ENCODE measurements at places on chromosomes 7 and 10.

- no peak for DNase-seq
Observed at GRCh38 chr10:127798111-127798510, 61.1 kb downstream of the FOXI2 start.

GRCh38 chr7:36338256-36338655 lies 51.4 kb upstream of the ANLN start:
- no peak for DNase-seq

GRCh38 chr10:11329062-11329673 lies 282.3 kb downstream of the USP6NL start:
- no peak for DNase-seq

GRCh38 chr7:150829426-150829825 lies 22.9 kb upstream of the AOC1 start:
- DNase-seq = no peak

DNA sequence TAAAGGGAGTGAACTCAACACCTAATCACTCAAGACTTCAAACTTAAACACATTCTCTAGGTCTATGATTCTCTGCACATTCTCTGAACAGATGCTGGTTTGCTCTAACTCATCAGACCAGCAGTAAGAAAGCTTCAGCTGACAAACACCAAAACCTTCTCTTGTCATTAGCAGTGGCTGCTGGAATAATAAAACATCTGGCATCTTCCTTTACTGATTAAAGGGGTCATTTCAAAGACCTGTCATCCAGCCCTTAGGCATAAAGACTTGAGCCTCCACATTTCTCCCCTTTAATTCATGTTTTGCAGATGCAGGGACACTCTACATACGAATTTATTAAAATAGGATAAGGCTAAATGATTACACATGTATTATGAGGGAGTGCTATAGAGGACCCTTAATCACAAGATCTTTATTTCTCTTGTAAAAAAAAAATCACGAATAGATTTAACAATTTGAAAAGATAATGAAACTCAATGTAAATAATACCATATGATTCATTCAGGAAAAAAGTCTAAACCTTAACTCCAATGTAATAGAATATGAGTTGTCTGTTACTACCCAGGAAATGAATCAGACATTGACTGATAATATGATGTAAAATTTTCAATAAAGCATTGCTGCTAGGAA lies 152.4 kb upstream of the GNAI1 start:
- DNase-seq = no peak

GRCh38 chr10:33137356-33138005 lies 179.5 kb upstream of the ITGB1 start:
- DNase-seq = no peak

- DNase-seq = no peak
Observed at GRCh38 chr7:127771707-127772106, 119.7 kb downstream of the SND1 start.

- no peak for DNase-seq
Observed at GRCh38 chr10:121131014-121131413, 279.9 kb downstream of the WDR11 start.

- DNase-seq = no peak
Observed at GRCh38 chr7:98276241-98276761, 5.2 kb upstream of the BRI3 start.

DNA sequence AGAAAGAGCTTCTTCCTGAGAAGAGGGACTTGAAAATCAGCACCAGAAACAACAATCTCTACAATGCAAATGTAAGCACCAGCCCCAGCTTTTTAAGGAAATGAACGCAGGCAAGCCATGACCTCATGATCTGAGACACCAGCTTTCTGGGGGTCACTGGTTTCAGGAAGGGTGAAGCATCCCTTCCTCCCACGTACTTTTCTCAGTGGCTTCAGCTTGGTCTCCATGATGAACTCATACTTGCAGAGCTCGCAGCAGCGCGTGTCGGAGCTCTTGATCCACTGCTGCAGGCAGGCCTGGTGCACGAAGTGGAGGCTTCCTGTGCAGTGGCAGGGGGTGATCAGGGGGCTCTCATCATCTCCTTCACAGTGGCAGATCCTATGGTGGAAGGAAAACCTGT lies 87.0 kb downstream of the ALOX5 start:
- DNase-seq = no peak

GRCh38 chr7:77975672-77976480 lies 177.3 kb downstream of the PHTF2 start:
- no peak for DNase-seq

DNA sequence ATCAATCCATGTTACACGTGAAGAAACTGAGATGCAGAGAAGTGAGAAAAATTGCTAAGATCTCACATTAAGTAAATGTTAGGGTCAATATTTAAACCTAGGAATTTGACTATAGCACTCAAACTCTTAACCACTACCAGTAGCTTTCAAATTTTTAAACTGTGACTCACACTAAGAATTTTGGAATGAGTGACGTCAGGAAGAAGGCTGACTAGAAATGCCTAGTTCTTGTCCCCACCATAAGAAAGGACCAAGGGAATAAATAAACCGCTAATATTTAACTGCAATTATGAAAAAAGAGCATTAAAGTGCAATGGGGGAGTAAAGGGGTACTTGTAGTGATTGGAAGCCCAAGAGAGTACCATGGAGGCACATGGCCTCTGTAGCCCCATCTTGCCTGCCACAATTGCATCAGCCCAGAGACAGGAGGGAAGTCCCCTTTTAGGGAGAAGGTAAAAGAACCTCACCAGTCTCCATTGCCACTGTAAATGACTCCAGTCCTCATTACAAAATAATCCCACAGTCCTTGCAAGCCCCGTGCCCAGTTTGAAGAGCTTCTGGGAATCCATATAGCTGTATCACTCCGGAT lies 3.5 kb upstream of the AKR1B1 start:
- DNase-seq = no peak

GRCh38 chr10:4260483-4261124 lies 475.6 kb upstream of the KLF6 start:
- no peak for DNase-seq

GRCh38 chr10:28774051-28774995 lies 97.0 kb downstream of the BAMBI start:
- no peak for DNase-seq

GRCh38 chr7:1992554-1992953 lies 240.2 kb downstream of the MAD1L1 start:
- no peak for DNase-seq

DNA sequence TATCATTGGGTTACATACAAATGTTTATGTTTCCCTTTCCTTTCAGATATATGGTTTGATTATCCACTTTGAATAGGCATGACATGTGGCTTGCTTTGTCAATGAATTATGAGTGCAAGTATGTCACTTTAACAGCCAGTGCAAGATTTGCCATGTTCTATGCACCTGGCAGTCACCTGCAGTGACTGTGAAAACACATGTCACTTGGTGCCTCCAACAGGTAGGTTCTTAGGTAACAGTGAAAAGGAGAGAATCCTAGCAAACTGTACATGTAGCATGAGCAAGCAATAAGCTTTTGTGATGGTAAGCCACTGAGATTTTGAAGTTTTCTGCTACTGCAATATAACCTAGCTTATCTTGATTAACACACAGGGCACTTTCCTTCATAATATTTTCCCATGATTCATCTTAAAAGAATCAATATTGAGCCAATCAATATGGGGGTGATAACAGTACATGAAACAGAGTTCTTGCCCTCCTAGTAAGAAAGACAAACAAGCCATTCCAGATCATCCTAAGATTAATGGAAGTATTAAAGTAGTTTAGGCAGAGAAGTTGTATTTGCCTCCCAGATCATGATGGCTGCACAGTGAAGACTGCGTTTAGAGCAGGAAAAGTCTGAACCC lies 7.9 kb upstream of the RALA start:
- no peak for DNase-seq

GRCh38 chr10:110527731-110528171 lies 30.0 kb downstream of the DUSP5 start:
- no peak for DNase-seq

DNA sequence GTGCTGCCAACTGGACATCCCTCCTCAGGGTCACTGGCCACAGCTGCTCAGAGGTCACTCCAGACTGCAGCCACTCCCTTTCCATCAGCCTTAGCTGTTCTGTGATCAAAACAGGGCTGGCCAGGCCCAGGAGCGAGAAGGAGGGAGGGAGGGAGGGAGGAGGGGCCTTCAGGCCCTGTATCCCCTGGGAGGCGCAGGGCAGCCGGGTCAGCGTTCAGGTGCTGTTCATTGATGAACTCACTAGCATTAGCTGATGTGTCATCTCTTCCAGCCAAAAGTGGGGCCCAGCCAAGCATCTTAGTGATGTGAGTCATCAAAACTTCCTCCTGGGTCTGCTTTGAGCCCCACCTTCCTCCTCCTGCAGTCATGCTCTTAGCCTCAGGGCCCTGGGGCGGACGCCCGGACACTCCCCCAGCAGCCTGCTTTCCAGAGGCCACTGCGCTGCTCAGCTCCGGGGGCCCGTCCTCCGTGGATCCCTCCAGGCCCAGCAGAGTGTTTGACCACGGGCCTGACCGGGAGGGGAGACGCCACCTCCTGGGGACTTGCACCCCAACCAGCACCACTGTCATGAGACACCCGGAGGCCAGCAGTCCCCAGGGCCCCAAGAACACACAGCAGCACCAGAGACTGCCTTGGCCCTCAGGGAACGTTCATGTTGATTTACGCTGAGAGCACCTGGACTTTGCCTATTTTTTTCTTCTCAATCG lies 149.2 kb downstream of the PRKAG2 start:
- no peak for DNase-seq

DNA sequence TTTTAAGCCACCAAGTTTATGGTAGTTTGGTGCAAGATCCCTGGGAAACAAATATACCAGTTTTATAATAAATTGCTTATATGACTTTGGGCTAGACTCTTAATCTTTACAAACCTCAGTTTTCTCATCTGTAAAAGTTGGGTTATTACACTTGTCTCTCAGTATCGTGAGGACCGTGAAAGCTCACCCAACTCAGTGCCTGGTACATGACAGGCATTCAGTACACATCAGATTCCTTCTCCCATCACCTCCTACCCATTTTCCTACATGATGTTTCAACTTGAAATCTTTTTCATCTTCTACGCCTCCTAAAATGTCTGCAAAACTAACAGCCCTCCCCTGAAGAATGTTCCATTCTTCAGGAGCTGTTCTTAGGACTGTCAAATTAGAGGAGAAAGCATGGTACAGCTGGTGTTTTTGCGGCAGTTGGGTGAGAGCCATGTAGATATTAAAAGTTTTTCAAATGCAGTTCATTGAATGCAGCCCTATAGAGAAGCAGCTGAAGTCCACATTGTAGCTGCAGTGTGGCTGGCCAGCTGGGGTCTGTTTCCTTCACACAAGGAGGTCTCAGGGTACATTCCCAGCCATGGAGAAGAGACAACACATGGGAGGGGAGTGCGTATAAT lies 812.8 kb downstream of the LRMDA start:
- no peak for DNase-seq

DNA sequence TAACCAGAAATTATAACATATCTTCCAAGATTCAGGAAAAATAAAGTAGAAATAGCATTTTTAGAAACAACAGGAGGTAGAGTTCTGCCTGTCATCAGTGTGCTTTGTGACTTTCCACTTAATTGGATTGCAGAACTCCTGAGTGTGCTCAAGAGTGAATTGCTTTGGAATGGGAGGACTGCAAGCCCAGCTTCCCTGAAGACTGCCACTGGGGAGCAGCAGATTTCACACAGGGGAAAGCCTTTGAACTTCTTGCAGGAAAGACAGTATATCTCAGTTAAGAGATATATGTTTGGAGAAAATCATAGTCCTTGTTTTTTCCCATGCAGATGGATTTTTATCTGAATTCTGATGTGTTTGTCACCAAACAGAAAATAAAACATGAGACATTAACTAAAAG lies 124.5 kb downstream of the TMEM168 start:
- no peak for DNase-seq

DNA sequence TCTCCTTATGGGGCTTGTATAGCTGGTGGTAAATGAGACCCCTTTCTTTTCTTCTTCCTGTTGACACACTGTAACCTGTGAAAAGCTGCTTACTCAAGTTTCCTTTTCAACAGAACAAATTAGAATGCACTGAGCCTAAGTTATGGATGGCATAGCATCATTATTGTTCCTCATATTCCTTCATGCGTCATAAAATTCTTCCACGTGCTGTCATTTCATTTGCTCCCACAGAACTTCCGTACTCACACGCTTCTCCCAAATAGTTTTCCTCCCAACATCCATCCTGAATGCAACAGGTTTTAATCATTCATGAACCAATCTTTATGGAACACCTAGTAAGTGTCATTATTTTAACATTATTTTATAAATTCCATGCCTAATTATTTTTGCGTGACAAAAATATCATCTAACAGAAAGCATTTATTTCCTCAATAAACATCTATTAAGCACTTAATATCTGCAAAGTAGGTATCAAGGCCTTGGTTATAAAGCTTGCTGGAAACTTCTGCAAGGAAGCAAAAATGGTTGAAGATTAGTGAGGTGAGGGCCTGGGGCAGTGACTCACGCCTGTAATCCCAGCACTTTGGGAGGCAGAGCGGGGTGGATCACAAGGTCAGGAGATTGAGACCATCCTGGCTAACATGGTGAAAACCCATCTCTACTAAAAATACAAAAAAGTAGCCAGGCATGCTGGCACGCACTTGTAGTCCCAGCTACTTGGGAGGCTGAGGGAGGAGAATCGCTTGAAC lies 18.9 kb upstream of the SEPTIN7 start:
- DNase-seq = no peak

DNA sequence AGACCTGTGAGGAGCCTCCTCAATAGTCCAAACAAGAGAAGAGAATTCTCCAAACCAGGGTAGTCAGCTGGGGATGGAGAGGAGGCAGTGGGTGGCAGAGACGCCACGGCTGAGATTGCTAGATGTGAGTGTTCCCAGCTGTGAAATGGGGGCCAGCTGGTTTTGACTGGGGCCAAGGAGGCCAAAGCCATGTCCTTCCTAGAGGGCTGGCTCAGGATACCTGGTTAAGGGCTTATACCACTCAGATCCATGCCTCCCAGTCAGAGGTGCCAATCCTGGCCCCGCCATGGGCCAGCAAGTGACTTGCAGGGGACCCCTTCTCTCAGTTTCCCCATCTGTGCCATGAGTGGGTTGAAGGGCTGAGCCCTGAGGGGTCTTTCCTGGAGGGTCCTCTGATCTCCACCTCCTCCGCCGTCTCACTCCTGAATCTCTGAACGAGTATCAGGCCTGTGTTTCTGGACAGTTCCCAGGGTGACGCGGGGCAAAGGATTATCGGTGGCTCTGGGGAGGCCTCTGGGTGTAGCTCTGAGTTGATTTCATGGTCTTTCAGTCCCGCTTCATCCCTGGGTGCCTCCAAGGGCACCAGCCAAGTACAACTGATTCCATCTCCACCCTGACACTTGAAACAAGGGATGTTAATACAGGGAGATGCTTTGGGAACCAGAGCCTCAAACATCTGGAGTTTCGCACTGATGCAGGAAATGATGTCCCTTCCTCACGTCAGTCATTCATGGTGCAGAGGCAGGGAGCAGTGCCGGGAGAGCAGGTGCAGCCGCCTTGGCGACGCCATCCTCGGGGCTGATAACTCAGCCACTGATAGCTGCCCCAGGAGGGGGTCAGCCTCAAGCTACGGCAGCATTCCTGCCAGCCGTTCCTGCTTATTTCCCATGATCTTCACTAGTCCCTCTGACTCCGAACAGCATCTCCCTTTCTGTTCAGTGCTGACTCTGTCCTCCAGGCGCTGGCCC lies 126.7 kb downstream of the RGS10 start:
- DNase-seq = no peak
